ENCODE measurements at places on chromosomes 1 and 21.
A peak's percentile ranks its signal among the peaks of the same experiment; 100 is the strongest.

GRCh38 chr1:31216016-31216415 lies 23.7 kb downstream of the NKAIN1 start:
- DNase-seq, result peak; percentile 42

- peak; percentile 71 for DNase-seq
Observed at GRCh38 chr21:39314143-39315027, 953 bp upstream of the BRWD1 start.

- no peak for DNase-seq
Observed at GRCh38 chr1:223209293-223209898, 66.3 kb upstream of the TLR5 start.

DNA sequence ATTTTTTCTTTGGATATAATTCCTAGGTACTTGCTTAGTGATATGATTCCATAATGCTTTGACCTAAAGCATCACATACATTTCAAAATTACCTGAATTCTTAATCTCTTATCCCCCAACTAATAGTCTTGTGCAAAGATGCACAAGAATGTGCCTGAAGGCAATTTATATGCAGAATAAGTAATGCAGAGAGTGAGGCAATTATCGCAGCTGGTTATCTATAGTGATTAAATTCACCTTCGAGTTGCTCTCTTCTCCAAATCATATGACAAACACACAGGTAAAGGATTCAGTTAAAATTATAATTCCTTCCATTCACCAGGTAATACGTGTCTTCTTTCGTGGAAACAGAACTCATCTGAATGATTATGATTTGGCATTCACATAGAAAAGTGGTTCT lies 717.3 kb downstream of the MRPL39 start:
- DNase-seq, result no peak

DNA sequence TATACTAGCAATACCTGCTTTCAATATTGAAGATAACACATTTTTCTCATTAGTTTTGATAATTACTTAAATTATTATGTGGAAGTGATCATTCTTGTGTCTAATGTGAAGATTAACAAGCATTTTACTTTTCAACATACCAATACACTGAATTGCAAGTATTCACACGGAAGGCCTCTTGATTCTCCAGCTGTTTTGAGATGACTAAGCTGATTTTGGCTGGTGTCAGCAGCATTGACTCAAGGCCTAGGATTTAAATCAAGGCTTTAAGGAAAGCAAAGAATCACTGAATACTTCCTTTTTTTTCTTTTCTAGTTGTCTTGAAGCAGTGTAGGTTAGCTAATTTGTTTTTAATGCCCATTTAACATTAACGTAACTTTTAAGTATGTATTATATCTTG lies 373.7 kb downstream of the SRGAP2C start:
- no peak for DNase-seq

Data from iPS-NIHi11 (cell line).